ENCODE measurements at places on chromosomes 16 and 17.

DNA sequence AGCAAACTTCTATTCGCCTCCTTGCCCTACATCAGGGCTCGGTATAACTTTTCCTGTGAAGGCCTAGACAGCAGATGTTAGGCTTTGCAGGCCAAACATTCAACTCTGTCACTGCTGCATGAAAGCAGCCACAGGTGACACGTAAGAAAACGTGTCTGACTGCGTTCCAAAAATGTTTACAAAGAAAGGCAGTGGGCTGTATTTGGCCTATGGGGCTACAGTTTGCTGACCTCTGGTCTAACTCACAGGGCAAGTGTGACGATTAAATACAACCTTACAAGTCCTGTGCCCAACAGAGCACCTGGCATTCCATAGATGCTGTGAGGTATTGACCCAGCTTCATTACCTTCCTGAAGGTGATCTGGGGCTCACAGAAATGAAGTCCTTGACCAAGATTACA is 79.4 kb downstream of the USP31 start:
- no peak for DNase-seq

DNA sequence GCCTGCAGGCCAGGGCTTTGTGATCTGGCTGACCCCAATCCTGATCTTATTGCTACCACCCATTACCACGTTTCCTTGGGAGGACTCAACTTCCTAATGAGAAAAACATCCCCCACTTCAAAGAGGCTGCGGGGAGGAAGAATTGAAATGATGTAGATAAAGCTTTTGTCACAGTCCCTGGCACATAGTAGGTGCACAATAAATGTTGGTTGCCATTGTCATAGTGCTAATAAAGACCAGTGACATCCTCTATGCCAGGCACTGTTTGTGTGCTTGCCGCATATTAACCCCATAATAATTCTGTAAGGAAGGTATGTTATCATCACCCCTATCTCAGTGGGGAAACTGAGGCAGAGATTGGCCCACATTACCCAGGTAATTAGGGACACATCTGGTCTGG is 22.4 kb downstream of the WNT3 start:
- no peak for DNase-seq

DNA sequence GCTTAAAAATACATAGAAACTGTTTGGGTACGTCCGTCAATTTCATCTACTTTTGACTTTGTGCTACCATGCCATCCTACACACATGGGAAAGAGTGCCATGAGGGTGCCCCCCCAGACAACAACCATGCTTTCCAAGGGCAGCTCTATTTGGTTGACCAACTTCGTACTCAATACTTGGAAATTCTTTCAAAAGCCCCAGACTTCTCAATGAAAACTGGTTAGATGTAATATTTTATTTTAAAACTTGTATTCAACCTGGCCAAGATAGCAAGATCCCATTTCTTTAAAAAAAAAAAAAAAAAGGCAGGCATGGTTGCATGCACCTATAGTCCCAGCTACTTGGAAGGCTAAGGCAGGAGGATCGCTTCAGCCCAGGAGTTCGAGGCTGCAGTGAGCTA is 98.4 kb downstream of the PARN start:
- DNase-seq: no peak

DNA sequence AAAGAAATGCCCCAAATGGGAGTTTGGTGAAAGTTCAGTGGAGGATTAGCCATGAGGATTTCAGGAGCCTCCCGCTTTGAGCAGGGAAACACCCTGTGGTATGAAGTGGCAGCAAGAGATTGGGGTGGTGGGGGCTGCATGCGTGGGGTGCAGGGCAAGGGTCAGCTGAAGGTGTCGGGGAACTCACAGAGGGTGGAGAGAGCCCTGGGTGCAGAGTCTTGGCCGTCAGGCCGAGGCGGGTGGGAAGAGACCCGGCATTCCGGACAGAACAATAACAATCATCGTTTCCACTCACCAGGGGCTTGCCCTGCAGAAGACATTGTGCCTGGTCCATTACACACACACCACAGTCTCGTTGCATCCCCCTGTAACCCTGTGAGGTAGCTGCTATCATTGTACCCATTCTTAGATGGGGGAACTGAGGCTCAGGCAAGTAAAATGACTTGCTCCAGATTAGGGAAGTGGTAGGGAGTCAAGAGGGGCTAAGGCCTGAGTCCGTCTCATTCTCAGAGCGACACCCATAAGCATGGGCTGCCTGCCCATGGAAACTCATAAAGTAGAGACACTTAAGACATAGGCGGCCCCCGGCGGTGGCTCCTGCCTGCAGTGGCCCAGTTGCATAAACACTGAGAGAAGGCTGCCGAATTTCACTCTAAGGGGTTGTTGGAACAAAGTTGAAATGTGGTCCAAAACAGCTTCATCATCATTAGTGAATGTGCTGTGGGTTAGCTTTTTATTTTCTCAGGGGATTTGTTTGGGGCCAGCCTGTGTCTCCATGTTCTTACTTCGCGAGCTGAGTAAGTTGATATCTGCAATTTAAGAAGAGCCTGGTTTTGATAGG is 93.3 kb downstream of the CMIP start:
- DNase-seq: no peak

DNA sequence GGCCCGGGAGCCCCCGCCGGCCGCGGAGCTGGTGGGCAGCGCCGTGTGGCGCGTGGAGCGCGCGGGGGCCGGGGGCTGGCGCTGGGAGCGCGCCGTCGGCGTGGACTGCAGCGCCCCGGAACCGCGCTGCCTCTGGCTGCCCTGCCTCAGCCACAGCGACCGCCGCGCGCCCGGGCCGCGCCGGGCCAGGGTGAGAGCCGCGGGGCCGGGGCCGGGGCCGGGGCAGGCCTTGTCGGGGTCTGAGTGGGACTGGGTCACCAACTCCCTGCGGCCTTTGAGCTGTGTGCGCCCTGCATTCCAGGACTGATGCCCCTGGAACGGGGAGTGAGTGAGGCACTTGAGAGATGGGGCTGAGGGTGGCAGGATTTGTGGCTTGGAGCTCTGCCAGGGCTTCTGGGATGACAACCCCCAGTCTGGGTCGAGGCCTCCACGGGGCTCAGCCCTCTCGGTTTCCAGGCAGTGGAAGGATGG is 25.7 kb downstream of the ARHGAP23 start:
- no peak for DNase-seq

Data from sciatic nerve (tissue), 2 donors.